ENCODE measurements at places on chromosomes 1 and 21. TPM values are rescaled to one million over a fixed set of nuclear protein-coding genes. Genes with fewer than 3 reads are reported as not detected.

CLDN17 gene
- total RNA-seq: not detected

FAM72D gene
- total RNA-seq: not detected

GPX7 gene
- total RNA-seq: 9.6 TPM

NTMT2 gene
- not detected for total RNA-seq

CCDC17 gene
- total RNA-seq: 7.3 TPM

TTLL7 gene
- 29.0 TPM for total RNA-seq

Data from body of pancreas (tissue), 4 donors.